ENCODE measurements at places on chromosomes 5 and 9.

DNA sequence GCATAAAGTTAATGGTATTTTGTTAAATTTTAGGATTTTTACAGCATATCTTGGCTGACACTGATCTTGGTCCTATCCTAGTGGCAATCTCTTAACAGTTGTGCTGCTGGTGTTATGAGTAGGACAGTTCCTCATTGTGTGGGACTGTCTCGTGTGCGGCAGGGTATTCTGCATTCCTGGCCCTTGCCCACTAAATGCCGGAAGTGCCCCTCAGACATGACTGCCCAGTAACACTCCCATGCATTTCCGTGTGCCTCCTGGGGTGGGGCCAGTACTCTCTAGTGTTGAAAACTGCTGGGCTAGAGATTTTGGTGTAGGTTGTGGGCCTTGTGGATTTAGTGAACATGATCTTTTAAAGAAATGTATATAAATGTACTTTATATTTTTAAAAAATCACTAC lies 227.1 kb upstream of the DMRT1 start:
- no peak for DNase-seq

DNA sequence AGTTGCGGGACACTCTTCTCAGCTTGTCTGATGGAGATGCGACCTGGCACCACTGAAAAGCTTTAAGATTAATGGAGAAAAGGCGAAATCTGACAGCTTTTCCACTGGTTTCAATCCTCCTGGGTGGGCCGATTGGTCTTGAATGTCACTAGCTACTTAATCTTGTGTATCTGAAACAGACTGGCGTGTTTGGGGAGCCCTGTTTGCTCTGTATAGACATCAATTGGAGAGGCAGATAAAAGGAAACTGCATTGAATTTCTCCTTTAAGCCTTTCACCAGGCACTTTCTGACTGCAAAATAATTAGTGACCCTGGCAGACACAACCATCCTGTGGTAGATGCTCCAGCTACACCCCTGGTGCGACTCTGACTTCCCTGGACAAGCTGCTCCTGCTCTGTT lies 224.2 kb downstream of the NDUFS4 start:
- no peak for DNase-seq

GRCh38 chr5:121752149-121752548 lies 99.5 kb upstream of the FTMT start:
- DNase-seq: no peak

DNA sequence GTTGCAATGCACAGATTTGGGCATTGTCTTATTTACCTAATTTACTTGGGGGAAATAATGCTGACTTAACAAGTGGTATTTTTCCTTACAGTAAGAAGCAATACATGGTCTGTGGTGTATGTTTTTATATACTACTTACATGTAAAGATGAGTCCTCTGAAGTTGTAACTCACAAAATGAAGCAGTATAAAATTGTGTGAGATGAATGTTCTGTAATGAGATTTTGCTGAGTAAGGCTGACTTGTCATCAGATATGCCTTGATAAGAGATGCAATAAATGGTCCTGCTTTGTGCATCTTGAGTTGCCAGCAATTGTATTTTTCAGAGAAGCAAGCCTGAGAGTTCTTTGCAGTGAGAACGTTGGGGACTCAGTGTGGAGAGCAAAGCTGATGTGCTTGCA lies 92.2 kb upstream of the GNAQ start:
- no peak for DNase-seq

- DNase-seq: no peak
Measured at GRCh38 chr9:84744195-84744594, 74.7 kb downstream of the NTRK2 start.

- no peak for DNase-seq
Measured at GRCh38 chr9:92266486-92266885, 27.0 kb downstream of the IARS1 start.

- DNase-seq: no peak
Measured at GRCh38 chr5:121264605-121265004, 587.1 kb upstream of the FTMT start.

DNA sequence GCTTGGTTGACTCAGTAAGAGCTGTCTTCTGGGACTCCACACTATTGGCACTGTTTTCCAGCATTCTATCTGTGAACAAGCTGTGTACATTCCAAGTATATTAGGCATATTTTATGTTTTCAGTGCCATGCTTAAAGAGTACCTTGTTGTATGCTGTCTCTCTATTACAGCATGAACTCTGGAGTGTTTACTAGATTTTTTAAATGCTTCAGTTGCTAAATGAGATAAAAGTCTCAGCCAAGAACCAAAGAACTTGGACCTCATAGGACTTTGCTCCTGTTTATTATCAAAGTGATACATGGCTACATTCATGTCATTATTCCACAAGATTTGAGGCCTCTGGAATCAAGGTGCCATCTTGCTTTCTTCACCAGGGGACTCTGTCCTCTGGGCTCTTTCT lies 167.2 kb downstream of the C9orf152 start:
- DNase-seq: no peak

All from neural progenitor cell (in vitro differentiated cells).